SJSA1 (cell line): ENCODE measurements at places on chromosomes 3 and 15.

DNA sequence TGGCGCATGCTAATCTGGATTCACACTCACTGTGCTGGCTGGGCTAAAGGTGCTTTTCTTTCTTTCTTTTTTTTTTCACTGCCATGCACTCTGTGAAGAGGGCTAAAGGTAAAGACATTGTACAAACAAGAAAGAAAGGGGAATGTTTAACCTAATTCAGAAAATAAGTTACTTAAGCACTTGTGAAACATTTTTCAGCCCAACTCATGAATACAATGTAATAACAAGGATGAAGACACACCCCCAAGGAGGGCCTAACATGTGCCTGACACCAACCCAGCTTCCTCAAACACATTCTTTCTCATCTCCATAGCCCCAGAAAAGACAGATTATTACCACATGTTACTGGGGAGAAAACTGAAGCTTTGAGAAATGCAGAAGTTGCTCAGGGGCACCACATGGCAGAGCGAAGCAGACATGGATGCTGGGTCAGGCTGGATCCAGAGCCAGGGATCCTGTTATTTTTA, 5.7 kb downstream of the STIMATE start:
- DNase-seq = no peak

GRCh38 chr15:82936966-82937711, 15.4 kb downstream of the HOMER2 start:
- DNase-seq = no peak

DNA sequence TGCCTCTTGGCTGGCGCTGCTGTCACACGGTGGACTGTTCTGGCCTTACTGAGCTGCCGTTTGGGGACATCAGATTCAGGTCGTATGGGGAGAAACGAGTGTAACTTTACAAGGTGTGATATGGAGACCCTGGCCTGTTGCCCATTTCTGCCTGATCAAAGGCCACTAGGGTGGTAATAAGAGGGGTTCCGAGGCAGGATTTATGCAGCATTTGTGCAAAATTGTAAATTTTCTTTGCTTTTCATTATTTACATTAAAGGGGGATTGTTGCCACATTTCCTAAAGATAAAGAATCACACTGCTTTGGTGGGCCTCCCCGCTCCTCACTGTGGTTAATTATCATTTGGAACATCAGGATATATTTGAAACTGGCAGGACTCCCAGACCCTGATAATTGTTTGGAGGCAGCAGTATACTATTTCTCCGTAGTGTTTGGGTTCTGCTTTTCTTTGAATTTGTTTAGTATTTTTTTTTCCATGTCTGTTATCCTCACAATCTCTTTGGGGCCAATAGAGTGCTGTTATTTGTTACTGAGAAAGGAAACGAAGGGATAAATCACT, 891 bp downstream of the NXPE3 start:
- no peak for DNase-seq

- DNase-seq = peak; percentile 19
Measured at GRCh38 chr15:50166216-50166615, 15.8 kb upstream of the SLC27A2 start.

- DNase-seq = no peak
Measured at GRCh38 chr15:90839187-90840071, 29.0 kb upstream of the FURIN start.

DNA sequence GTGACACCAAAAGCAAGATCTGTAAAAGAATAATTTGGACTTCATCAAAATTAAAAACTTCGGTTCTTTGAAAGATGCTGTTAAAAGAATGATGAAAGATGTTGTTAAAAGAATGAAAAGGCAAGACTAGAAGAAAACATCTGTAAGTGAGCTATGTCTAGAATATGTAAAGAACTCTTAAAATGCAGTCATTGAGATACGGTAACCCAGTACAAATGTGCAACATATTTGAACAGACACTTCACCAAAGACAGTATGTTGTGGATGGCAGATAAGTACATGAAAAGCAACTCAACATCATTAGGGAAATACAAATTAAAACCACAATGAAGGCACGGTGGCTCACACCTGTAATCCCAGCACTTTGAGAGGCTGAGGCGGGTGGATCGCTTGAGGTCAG, 139.5 kb downstream of the LRIG1 start:
- DNase-seq = no peak

DNA sequence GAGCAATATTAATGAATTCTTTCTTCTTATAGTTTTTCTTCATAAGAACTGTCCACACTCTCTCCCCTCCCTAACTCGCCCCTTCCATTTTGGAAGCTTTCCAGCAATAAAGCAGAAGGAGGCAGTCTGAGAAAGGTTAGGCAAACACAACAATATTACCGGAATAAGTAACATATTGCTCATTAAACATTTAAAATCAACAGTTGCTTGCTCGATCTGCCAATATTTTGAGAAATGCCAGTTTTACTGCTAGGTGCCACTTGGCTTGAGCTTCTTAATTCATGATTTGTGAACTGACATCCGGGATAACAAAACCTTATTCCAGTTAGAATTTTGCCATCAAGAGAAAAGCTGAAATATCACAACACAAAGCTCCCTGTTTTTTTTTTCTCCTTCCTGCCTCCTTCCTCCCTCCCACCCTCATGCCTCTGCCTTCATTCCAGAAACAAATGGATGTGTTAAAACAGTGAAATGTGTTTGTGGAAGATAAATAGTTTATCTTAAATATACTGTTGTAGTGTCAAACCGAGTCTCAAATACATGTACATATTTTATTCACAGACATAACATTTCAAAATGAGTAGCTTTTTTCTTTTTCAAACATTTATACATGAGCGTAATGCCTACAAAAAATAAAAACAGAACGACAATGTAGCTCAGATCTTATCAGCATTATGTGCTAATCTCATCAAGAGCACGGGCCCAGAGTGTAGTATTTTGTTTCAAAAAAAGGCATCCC, 253.7 kb downstream of the GAP43 start:
- no peak for DNase-seq

GRCh38 chr3:160637086-160637485, 39.9 kb upstream of the ARL14 start:
- no peak for DNase-seq
